Suppressor macrophage (primary cell): ENCODE measurements at places on chromosomes 13 and 19.

DNA sequence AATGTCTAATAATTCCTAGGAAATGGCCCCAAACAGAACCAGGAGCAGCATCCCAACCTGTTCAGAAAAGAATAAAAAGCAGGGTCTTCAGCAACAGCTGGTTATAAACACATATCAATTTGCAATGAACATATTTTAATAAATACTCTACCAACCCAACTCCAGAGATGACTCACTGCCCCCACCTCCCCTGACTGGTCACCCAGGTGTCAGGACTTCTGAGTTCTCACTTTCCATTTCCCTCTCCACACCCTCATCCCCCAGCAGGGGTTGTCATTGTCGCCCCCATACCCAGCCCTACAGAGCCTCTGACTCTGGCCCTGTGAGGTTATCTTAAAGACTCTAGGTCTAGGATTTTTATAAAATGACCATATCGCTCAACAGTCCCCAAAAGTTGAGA, 6.9 kb downstream of the SERPINE3 start:
- no peak for DNase-seq

- DNase-seq = no peak
Measured at GRCh38 chr19:41384351-41384750, 8.0 kb downstream of the TMEM91 start.

- DNase-seq = no peak
Measured at GRCh38 chr19:40279120-40279551, 6.0 kb downstream of the AKT2 start.

DNA sequence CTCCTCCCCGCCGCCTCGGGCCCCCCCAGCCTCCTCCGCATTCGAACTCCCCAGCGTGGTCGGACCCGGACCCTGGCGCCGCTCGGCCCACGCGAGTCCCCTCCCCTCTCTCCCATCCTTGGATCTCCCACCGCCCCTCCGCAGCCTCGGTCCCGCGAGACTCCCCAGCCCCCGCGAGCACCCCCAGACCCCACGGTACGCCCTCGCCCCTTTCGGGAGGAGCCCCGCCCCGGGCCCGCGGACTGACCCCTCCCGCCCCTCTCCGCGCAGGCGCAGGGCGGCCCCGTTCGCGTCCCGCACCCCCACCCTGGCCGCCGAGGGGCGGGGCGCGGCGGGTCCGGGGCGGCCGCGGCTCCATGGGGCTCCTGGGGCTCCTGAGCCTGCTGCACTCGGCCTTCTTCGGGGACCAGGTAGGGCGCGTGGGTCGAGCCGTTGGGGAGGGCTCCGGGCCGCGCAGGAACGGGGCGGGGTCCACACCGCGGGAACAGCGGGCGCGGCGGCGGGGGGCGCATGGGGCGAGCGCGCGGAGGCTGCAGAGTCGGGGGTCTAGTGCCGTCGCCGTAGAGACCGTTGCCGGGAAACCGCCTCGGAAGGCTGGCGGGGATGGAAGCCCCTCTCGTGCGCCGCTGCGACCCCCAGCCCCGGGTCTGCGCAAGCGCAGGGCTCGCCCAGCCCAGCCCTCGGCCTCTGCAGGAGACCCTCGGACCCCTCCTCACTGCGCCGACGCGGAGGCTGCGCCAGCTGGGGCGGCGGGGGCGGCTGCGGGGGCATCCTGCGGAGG, 3.8 kb upstream of the APC2 start:
- DNase-seq = no peak

DNA sequence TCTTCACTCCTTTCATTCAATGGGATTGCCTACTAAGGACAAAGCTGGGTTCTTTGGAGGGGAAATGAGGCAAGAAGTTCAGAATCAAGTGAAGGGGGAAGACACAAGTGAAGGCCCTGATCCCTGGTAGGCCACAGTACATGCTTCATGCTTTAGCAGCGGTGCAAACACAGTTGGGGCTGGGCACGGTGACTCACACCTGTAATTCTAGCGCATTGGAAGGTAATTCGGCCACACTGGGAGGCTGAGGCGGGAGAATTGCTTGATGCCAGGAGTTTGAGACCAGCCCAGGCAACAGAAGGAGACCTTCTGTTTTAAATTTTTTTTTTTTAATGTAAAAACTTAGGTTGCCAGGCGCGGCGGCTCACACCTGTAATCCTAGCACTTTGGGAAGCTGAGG, 23.4 kb upstream of the GATAD2A start:
- DNase-seq = no peak

DNA sequence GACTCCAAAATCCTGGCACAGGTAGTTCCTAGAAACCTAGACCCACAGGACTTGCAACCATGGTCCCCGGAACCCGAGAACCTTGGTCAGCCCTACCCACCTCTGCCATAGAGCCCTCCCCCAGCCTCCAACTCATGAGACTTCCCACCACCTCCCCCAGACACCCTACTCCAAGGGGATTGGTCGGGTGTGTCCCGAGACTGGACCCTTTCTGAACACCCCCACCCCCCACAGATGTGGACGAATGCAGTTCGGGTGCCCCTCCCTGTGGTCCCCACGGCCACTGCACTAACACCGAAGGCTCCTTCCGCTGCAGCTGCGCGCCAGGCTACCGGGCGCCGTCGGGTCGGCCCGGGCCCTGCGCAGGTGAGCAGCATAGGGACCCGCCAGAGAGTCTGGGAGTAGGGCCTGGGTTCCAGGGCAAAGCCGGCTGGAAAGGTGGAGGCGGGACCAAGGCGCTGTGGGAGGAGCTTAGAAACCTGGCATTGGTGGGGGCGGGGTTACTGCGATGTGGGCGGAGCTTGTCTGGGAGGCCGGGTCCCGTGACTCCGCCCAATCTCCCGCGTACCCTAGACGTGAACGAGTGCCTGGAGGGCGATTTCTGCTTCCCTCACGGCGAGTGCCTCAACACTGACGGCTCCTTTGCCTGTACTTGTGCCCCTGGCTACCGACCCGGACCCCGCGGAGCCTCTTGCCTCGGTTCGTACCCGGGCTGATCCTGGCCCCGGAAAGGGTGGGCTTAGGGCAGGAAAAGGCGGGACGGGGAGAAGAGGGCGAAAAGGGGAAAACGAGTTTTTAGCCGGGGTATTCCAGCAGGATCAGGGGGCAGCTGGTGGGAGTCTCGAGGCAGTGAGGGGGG, 11.9 kb downstream of the LTBP4 start:
- peak; percentile 47 for DNase-seq

GRCh38 chr13:109968876-109969577, 182.6 kb upstream of the IRS2 start:
- no peak for DNase-seq

GRCh38 chr19:33472691-33473652, 48.6 kb downstream of the PEPD start:
- DNase-seq = no peak

DNA sequence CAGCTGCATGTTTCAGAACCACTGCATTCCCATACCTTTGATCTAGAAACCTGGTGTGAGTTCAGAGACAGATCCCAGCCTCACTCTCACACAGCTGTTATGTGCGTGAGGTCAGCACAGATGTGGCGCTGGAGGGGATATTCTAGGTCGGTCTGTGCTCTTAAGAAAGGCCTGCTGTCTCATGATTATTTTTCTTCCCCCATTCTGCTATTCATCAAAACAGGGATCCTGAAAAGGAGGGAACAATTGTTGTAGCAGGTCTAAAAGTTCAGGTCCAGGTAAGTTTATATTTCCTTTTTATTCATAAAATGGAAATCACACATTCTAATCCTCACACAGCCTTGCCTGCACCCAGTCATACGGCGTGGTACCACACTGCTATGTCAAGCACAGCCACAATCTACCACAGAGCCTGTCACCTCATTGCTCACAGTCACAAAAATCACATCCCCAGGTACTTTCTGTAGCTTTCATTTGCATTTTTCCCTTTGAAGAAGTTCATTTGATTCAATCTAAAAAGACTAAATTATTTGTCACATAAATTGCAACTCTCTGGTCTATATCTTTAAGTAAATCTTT, 867 bp downstream of the ZNF546 start:
- no peak for DNase-seq

DNA sequence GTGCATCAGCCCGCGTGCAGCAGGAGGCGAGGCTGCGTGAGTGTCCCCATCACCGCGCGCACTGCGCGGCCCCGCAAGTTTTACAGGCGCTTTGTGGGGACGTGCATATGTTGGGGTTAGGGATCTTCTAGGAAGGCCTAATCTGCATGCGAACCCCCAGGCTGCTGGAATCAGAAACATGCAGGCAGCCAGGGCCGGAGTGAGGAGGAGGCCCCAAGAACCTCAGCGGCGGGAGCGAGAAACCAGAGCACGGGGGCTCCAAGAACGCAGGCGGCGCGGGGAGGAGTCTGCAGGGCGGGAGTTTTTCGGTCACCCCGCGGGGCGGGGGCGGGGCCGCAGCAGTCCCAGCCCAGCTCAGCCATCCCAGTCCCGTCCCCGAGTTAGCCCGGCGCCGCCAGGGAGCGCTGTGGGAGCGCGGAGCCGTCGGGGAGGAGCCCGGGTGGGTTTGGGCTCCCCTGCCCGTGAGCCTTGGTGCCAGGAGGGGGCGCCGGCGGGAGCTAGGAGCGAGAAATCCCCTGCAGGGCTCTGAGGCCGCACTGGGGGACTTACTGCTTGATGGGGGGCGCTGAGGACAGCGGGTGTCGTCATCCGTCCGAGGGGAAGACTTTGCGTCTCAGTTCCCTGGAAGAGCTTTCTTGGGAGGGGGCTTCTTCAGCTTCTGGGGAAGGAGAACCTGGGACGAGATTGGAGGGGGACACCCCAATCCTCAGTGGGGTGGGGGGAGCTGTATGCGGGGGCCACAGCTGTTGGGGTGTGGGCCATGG, 933 bp upstream of the NRTN start:
- DNase-seq = peak; percentile 94
